Activated T-cell treated with anti-CD3 and anti-CD28 coated beads, Interleukin-2, amount 50 U/mL, for 4 hours (primary cell): ENCODE measurements at places on chromosomes 16 and 17. TPM values are rescaled to one million over a fixed set of nuclear protein-coding genes. Genes with fewer than 3 reads are reported as not detected.

The PITPNM3 gene
- total RNA-seq, result 0.58 TPM

DNA sequence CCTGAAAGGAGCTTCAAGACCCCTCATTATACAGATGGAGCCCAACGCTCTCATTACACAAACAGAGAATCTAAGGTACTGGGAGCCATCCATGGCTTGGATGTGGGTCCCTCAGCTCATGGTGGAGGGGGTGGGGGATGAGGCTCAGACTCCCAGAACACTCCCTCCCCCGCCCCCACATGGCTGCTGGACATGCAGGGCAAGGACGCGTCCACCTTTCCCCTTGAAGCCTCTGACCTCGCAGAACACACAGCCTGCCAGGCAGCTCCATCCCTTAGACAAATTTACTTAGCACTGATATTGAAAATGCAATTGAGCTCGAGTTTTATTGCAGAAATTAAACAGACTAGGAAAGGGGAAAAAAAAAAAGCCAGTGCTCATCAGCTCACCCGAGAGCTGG is 203.9 kb downstream of the ZNF423 start:
- no peak for DNase-seq

DNA sequence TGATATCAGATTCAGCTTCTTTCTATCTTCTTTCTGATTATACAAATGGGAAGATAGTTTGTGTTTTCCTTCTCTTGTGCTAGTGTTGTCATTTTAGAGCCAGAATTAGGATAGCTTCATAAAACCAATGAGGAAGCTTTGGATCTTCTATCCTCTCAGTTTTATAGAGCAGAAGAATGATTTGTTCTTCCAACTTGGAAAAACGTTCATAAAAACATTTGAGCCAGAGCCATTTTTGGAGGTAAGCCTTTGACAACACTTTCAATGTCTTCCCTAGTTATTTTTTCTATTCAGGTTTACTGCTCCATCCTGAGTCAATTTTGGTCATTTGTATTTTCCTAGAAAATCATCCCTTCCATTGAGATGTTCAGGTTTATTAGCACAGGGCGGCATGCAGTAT is 91.2 kb upstream of the MYOCD start:
- DNase-seq, result no peak

- no peak for DNase-seq
Measured at GRCh38 chr16:24999856-25000461, 15.2 kb downstream of the ARHGAP17 start.

DNA sequence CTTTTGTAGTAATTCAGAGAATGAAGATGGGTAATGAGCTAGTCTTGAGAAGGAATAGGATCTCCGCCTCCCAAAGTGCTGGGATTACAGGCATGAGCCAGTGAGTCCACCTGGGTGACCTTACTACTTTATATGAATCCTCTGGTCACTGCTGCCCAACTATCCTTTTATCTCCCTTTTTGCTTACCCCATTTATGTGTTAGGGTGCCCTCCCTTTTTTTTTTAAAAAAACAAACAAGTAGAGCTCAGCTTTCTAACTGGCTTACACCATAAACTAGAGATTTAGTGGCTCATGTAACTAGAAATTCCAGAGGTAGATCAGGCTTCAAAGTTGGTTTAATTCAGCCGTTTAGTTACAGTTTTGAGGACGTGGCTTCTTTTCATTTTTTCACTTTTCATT is 15.6 kb downstream of the USP10 start:
- no peak for DNase-seq
